ENCODE measurements at places on chromosomes 4 and X.

- DNase-seq = no peak
Measured at GRCh38 chr4:142065086-142065647, 428.8 kb downstream of the IL15 start.

DNA sequence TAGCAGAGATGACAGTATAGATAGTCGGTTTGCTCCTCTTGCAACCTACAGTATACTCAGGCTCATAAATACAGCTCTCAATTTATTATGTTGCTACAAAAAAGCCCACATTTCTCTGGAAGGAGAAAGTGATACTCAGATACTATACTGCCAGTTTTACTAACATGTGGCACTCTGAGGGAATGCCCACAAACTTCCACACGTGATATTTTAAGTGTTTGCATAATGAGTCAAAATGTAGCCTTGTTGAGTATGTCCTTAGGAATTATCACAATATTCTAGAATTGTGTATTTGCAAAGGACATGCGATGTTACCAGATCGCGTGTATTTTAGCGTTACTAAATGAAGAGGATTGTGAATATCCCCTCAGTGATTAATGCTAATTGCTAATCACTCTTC is 929.1 kb downstream of the STIM2 start:
- DNase-seq = no peak

DNA sequence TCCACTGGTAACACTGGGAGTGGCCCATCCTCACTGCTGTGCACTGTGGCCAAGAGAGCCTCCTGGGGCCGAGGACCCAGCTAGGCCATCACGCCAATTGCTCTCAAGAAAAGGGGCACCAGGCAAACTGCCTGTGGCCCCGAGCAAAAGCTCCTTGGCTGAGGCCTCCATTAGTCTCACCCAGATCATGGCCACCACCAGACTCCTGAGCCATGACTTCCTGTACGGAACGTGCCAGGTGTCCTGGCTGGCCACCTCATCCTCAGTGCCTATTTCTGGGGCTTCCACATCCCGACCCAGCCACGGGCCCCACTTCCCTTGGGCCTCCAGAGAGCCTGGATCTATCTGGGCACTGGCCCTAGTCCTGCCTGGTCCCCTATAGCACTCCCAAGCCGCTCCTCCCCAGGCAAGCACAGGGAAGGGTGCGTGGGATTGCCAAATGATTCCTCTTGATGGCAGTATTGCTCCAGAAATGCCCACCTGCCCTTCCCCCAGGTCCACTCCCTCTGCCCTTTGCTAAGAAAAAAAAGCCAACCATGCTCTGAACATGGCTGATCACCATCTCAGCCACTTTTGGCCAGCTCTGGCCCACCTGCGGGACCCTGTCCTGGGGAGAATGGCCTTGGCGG is 212.6 kb upstream of the AGTR2 start:
- no peak for DNase-seq

DNA sequence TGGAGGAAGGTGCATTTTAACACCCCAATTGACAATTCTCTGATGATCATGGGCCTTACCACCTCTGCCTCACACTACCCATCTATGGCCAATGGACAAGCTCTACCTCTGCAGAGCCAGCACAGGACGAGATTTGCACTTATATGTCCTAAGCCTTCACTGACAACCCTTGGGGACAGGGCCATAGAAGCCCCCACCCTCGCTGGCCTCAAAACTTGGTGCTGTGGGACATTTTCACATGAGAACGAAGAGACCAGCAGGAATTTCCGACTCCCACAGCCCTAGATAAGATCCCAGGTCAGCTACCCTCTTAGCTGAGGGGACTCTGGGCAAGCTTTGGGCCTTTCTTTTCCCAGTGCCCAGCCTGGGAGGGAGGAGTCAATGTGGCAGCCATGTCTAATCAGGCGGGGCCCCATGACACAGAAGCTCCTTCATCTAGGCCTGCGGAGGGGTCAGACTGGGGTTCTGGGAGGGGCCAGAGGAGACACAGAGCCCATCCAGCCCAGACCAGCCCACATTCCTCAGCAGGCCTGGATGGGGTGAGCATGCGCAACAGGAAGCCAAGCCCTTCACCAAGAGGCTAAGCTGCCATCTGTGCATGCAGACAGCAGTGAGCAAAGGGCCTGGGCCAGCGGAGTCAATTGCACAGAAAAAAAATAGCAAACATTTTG is 12.1 kb downstream of the PJA1 start:
- no peak for DNase-seq

DNA sequence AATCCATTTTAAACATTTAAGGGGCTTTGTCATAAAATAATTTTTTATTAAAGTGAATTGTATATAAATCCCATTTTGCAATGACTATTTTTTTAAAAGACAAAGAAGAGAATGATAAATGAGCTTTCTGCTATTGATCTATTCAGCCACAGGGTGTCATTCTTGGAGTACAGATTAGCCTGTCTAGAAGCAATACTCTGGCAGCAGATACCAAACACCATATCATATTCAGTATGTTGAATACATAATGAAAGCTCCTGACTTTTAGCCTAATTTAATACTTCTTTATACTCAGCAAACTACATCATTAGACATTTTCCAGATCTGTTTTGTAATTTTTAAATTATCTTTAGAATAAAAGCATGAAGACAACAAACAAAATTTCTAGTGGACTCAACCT is 496.3 kb downstream of the PDGFC start:
- no peak for DNase-seq

- no peak for DNase-seq
Measured at GRCh38 chrX:123626962-123627361, 105.9 kb downstream of the THOC2 start.

DNA sequence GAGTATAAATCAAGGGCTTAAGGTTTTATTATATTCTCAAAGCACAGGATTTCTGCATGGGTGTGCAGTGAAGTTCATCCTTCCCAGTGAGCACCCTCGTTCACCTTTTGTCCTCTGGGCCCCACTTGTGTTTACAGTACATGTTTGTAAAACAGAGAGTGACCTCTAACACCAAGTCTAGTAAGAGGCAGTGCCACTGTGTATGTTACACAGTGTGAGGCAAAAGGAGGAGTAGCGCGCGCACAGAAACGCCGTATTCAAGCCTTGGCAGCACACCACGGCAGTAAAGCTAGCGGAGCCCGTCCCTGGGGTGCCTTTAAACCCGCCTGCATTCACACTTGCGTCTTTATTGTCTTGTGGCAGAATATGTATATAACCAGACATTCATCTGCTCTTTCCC is 51.9 kb downstream of the CCNI start:
- DNase-seq = no peak
